CD4-positive, alpha-beta T cell treated with Interleukin-4 for 1 hour (primary cell): ENCODE measurements at places on chromosomes 3 and 15.

DNA sequence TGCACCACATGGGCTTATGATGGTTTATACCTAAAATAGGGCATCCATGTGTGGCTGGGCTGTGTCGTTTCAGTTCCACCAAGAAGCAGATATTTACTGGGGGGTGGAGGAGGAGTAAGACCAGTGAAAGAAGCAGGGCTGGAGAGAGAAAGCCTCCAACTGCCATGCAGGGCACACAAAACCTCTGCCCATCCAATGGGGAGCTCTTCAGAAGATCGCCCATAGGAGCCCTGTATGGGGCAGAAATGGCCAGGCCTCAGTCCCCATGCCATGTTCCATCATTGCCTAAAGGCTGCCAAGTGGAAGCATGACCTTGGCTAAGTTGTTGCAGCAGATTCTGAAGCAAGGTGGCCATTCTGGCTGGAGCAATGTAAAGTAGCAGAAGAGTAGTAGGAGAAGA, 277.0 kb downstream of the MEX3B start:
- no peak for DNase-seq

- peak; percentile 12 for DNase-seq
Measured at GRCh38 chr15:84079885-84080777, 155.4 kb upstream of the GOLGA6L4 start.

DNA sequence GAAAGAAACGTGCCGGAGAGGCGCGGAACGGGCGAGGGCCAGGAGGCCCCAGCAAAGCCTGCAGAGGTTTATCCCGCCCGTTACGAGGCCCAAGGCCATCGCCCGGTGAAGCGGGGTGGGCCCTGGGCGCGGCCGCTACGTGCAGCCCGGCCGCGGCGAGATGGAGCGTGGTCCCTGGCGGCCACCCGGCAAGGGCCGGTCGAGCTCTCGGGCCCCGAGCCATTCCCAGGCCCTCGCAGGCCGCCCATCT, 1.1 kb downstream of the PKM start:
- DNase-seq, result no peak

- no peak for DNase-seq
Measured at GRCh38 chr3:13462822-13463221, 17.3 kb upstream of the HDAC11 start.

GRCh38 chr15:91413142-91413541, 313.1 kb downstream of the SV2B start:
- DNase-seq, result no peak

- DNase-seq, result no peak
Measured at GRCh38 chr15:58501006-58501405, 69.2 kb downstream of the LIPC start.

- no peak for DNase-seq
Measured at GRCh38 chr3:39184968-39185285, 7.5 kb downstream of the XIRP1 start.

- no peak for DNase-seq
Measured at GRCh38 chr3:48662145-48662752, 437 bp downstream of the CELSR3 start.

- DNase-seq, result no peak
Measured at GRCh38 chr3:16381426-16381825, 116.4 kb downstream of the OXNAD1 start.

DNA sequence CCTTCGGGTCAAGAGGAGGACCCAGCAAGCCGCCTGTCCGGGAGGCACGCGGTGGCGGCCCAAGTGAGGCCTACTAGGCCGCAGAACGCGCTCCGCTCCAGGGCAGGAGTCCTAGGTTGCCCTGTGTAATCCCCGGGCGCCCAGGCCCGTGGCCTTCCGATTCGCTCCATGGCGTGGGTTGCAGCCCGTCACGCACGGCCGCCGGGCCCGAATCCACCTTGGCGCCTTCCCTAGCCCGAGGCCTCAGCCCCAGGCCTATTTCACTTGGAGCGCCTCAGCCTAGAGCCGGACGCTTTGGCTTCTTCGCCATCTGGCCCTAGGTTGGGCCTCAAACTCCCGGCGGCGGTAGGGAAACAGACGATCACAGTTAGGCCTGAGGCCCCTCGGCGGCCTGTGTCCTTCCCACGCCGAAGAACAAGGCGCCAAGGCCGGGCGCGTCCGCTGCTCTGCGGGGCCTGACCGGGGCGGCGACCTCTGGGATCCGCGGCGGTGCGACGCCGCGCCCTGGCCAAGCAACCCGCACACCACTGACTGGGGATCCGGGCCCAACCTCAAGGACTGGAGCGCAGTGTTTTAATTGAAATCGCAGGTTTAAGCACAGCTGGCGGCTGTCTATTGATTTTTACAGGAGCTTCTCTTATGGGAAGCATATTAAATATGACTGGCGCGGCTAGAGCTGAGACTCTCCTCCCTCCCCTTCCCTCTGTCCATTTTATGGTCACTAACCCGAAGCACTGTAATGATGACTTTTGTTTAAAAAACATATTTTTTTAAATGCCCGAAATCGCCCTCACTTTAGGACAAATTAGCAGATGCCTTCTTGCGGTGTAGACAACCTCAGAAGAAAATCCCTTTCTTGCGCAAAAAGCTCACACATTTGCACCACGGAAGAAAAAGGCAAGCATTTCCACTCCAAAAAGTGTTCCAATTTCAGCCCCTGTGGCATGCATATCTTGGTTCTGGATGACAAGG, 3.8 kb upstream of the FEZF2 start:
- DNase-seq, result no peak

DNA sequence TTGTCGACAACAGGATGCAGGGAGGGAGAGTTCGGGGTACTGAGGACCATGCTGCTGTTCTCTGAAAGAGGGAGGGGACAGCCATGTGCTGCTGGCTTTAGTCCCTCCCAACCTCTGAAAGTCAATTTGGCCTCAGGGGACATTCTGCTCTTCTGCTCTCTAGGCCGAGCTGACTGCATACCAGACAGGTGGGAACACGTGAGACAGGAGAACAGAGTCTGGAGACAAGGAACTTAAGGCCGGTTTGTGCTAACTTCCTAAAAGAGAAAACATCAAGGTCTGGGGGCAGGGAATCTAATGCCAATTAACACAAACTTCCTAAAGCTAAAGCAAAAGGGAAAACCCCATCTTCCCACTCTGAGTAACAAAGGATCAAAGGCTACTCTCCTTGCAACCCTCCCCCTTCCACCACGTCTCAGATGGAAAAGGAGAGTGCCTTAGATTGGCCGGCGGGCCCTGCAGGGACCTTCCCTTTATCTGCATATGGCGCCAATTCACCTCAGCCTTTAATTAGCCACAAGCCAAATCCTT, 41.0 kb downstream of the SLCO2A1 start:
- DNase-seq, result no peak

DNA sequence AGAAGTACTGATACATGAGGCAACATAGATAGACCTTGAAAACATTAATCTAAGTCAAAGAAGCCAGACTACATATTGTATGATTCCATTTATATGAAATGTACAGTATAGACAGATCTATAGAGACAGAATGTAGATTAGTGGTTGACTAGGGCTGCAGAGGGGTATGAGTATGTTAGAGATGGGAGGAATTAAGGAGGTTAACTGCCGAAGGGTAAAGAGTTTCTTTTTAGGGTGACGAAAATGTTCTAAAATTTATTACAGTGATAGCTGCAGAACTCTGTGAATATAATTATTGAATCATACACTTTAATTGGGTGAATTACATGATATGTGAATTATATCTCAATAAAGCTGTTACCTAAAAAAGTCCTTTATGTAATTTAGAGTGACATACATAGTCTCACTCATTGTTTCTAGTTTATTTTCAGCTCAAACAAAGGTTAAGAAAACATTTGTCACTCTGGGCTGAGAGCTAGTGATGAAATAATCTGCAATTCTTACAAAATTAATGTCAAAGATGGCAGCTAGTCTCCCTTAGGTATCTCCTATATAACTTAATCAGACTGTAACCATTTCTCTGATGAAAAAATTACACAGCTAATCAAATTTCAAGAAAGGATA, 61.4 kb downstream of the DENND4A start:
- no peak for DNase-seq

DNA sequence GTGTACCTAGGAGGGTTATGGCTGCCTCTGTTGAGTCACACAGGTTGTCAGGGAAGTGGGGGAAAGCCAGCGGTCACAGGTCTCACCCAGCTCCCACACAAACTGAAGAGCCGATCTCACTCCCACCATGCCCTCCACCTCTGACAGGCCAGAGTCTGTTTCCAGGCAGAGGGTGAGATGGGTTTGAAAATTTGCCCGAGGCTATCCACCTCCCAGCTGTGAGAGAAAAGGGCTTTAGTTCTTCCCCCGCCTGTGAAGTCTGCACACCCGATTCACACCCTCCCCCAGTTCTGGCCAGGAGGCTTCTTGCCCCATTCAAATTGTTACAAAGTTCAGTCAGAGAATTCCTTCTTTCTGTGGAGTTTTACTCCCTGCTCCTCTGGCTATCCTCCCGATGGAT, 446.9 kb downstream of the EDEM1 start:
- DNase-seq, result no peak

GRCh38 chr3:159672728-159673688, 315.6 kb upstream of the IL12A start:
- no peak for DNase-seq

- DNase-seq, result no peak
Measured at GRCh38 chr15:73599934-73600333, 33.3 kb downstream of the NPTN start.

- no peak for DNase-seq
Measured at GRCh38 chr3:83601704-83602103, 1357.1 kb upstream of the CADM2 start.
